ENCODE measurements at places on chromosomes 13 and 19.

DNA sequence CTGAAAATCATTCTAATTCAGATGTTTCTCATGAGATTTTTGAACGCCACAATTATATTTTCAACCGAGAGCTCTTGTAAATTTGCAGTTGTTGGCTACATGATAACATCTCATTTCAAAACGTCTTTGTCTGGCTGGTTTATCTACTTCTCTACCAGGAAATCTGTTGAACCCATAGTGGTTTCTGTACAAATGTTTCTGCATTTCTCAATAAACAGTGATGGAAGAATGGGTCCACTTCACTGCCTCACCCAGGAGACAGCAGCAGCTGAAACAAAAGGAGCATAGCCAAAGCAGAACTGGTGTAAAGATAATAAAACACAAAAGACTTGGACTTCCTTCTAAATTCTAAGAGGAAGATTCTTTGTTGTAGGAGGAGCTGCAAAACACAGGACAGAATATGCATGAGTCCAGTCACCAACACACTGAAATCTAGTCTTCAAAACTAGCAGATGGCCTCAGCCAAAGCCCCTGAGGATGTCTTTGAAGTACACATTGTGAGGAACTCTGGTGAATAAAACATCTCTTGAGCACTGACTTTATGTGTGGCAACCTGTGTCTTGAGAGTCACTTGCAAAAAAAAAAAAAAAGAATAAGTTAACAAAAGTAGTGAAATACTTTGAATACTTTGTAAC is 68.6 kb upstream of the FGF14 start:
- no peak for DNase-seq

DNA sequence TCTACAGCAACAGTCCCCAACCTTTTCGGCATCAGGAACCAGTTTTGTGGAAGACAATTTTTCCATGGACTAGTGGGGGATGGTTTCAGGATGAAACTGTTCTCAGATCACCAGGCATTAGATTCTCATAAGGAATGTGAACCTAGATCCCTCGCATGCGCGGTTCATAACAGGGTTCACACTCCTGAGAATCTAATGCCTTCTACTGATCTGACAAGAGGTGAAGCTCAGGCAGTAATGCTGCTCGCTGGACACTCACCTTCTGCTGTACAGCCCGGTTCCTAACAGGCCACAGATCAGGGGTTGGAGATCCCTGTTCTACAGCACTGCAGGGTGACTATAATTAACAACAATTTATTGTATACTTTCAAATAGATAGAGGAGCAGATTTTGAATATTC is 21.9 kb downstream of the USP12 start:
- DNase-seq, result no peak

GRCh38 chr13:51539887-51540286 is 44.4 kb upstream of the WDFY2 start:
- no peak for DNase-seq

DNA sequence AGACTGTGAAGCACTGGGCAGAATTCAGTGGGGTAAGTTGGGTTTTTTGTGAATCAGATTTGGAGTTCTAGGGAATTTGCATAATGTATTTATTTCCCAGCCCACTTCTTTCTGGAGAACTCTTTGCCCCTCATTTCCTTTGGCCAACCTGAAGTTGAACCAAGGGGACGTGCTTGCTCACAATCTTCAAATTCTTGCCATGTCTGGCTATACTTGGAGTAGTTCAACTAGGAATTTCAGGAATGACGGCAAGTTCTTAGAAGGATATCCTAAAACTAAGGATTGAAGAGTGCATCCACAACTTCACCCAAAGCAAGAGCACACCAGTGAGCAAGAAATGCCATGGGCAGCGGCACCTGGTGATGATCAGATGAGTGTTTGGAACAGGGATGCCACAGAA is 88.5 kb downstream of the TEX26 start:
- DNase-seq, result no peak

GRCh38 chr19:36046443-36047050 is 7.5 kb downstream of the THAP8 start:
- DNase-seq, result no peak

DNA sequence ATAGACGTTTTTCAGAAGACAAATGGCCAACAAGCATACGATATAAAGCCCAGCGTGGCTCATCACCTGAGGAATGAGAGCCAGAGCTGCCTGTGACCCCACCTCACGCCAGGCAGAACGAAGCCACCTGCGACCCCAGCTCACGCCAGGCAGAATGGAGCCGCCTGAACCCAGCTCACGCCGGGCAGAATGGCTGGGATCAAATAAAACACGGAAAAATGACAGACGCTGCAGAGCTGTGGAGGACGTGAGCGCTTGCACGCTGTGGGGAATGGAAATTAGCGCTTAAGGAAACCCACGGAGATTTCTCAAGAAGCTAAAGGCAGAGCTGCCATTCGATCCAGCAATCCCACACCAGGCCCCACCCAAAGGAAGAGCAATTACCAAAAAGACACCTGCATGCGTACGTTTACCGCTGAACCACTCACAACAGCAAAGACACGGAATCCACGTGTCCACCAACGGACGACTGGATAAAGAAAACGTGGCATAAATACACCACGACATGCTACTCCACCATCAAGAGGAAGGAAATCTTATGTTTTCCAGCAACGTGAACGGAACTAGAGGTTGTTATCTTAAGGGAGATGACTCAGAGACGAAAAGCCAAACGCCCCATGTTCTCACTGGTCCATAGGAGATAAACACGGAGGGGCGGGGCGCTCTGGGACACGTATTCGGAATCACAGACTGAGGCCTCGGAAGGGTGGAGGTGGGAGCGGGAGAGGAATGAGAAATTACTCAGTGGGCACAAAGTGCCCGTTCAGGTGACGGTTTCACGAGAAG is 30.7 kb upstream of the C13orf46 start:
- DNase-seq, result peak; percentile 60

- DNase-seq, result no peak
Measured at GRCh38 chr13:60453490-60453889, 56.5 kb downstream of the TDRD3 start.

DNA sequence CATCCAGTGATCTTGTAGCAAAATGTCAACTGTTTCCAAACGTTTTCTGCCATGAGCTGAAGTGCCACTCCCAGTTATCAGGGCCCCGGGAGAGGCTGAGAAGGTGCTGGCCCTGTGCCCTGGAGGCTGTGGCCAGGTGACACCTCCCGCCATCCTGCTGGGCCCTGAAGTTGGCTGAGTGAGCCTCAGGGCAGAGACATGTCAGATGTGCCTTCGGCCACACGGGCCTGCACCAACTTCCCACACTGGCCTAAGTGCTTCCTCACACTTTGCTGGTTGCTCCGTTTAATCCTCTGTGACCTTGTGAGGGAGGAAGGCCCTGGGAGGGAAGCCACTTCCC is 4.8 kb downstream of the ADPRHL1 start:
- DNase-seq, result no peak

DNA sequence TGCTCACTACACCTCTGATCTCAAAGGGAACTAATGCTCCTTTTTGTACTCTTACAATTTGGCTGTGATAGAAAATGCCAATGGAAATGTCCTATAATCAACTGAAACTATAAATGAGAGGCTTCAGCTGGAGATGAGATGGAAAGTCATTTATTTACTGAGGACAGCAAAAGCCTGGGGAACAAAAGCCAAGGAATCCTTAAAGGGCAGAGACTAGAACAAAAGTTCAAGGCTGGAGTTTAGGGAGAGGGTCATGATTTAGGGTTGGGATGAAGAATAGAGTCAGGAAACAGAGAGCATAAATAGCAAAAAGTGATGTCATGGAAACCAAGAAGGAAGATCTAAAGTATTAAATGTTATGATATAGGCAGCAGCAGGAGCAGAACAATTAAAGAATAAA is 401.1 kb downstream of the FGF14 start:
- DNase-seq, result no peak

Measured in non-pigmented ciliary epithelial cell (primary cell).